ENCODE measurements at places on chromosomes 6 and 20.

DNA sequence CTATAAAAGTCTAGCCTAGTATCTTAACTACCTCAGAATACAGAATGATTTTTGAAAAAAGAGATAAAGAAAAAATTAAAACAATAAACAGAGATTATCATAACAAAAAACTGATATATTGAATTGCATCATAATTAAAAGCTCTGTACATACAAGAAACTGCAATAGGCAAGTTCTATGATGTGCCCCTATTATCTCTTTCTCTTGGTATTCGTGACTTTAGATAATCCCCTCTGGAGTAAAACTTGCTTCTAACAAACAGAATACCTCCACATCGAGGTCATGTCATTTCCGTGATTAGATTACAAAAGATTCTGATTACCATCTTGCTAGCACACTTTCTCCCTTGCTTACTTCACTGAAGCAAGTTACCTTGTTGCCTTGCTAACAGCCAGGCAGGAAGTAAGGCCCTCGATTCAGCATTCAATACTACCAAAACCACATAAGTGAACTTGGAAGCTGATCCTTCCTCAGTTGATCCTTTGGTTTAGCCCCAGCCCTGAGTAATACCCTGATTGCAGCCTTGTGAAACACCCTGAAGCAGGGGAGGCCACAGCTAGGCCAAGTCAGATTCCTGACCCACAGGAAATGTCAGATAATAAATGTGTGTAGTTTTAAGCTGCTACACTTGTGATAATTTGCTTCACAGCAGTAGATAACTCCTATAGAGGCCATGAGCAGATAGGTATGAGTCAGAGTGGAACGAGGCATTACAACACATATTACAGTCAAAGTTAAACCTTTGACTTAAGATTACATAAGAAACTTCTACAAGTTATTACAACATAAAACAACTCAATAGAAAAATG, 53.7 kb upstream of the TMX4 start:
- DNase-seq = peak; percentile 10

DNA sequence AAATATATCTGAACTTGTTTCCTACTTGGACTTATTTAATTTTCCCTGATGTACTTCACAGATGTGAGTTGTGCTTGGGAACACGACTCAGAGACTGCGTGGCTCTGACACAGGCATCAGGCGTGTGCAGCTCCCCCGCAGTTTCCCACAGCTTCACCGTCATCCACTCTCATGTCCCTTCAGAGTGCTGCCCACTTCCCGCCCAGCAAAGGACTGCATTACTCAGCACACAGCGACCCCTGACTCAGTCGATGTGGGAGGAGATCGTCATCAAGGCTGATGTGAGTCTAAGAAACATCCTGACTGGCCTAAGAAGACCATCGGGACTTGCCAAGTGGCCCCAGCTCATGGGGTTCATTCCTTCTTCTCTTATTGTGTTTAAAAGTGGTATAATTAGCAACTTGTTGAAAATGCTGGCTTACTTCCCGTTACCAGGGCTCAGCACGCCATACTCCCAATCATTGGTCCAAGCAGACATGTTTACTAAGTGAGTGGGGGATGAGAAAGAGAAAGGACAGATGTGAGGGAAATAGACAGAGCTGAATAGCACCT, 539.4 kb upstream of the JARID2 start:
- no peak for DNase-seq

- DNase-seq = no peak
Observed at GRCh38 chr6:37550191-37550831, 50.6 kb upstream of the CCDC167 start.

GRCh38 chr6:85449388-85449817, 480 bp upstream of the NT5E start:
- peak; percentile 24 for DNase-seq

DNA sequence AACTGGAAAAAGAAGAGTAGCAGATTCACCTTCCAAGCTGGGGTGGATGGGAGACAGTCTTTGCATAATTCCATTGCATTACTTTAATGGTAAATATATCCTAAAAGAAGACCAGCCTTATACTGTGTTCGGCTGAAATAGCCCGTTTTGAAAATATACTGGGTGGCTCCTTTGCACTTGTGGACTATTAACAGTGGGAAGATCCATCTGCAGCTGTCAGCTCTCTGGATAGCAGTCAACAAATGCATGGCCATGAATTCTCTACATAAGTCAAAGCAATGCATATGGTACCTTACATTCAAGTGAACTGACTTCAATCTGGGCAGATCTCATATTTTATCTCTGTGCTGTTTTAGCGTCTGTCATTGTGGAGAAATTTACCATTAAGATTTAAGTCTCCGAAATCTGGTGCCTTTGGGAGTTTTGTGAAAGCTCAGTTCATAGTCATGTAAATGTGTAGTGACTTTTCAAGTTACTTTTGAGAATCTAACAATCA, 400.6 kb upstream of the RNF217 start:
- no peak for DNase-seq

- no peak for DNase-seq
Observed at GRCh38 chr6:8337147-8337546, 98.2 kb downstream of the SLC35B3 start.

- no peak for DNase-seq
Observed at GRCh38 chr6:82072751-82073150, 174.8 kb downstream of the IBTK start.

DNA sequence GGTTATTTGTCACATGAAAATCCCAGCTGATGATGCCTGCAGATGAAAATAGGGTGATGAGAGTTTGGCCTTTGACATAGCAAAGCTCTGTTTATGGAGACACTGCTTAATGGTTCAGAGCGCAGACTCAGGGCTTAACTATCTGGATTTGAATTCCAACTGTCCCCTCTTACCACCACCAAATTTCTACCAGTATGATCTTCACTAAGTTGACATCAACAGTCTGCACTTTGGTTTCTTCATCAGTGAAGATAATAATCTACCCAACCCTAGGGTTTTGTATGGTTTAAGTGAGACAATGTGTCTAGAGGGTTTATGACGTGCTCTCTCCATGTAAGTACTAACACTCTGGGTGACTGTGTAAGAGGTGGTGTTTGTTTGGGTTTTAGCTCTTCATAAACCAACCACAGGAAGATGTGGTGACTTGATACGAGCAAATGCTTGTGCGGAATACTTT, 151.4 kb upstream of the TNFAIP3 start:
- peak; percentile 96 for DNase-seq

DNA sequence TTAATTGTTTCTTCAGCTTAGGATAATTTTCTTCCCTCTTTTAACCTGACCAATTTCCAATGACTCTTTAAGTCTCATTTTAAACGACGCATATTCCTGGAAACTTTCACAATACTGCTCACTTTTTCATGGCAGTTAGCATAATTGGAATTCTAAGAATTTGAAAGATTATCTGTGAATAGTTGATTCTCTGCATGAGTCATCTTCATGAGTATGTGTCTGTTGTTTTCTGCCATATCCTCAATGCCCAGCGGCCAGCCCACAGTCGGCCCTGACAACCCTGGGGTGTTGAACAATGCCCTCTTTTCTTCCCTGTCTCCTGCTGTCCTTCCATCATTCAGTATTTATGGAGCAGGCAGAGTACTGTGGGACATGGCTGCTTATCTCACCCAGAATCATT, 554.2 kb downstream of the CDH26 start:
- DNase-seq = no peak

GRCh38 chr6:148827416-148828045, 80.7 kb downstream of the UST start:
- no peak for DNase-seq

GRCh38 chr20:3199976-3200755, 4.3 kb downstream of the DDRGK1 start:
- DNase-seq = no peak

DNA sequence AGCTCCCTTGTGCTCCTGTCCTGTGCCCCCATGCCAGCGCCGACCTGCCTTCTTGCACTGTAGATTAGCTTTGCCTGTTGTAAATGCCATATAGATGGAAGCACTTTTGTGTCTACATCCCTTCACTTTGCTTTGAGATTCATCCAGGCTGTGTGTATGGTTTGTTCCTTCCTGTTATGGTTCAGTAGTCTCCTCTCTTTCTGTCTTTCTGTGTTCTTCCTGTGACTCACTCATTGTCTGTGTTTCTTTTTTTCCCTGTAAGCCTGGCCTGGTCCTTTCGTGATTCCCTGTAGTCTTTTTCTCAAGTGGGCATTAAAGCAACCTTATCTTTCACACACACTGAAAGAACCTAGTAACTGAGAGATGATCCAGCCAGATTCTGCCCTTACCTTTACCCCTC, 66.6 kb downstream of the JARID2 start:
- DNase-seq = no peak

DNA sequence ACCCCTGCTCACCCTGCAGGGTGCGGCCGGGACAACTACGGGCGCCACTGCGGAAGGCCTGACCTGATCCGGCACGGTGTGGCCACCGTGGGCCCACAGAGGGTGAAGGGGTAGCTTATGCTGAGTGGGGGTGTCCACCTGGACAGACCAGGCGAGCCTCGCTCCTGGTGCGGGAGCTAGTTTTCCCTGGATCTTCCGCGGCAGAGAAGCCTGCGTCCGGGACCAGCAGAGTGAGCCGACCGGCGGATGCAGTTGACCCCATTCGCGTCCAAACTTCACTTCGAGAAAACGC, 38.2 kb downstream of the NCR2 start:
- no peak for DNase-seq

DNA sequence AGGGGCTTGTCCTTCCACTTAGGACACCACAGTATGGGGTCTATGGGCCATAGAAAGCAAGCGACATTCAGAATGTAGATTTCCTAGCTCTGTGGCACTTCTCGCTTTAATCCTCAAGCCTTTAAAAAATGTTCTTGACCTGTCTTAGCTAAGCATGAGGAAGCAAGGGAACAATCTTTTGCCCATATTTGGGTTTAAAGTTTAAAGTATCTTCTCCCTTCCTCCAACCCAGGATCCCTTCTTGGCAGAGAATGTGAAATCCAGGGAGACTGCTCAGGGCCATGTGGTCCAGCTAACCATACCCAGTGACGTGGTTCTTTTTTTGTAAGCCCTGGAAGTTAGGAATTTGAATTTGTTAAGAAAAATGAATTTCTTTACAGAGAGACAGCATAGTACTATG, 289.9 kb downstream of the BTBD9 start:
- DNase-seq = no peak

GRCh38 chr6:133886104-133886775, 2.7 kb upstream of the TCF21 start:
- no peak for DNase-seq

- DNase-seq = no peak
Observed at GRCh38 chr6:4640139-4640538, 136.1 kb upstream of the CDYL start.

GRCh38 chr20:48772183-48772976, 55.4 kb downstream of the PREX1 start:
- DNase-seq = no peak

GRCh38 chr20:40144581-40144980, 544.5 kb downstream of the MAFB start:
- DNase-seq = no peak

DNA sequence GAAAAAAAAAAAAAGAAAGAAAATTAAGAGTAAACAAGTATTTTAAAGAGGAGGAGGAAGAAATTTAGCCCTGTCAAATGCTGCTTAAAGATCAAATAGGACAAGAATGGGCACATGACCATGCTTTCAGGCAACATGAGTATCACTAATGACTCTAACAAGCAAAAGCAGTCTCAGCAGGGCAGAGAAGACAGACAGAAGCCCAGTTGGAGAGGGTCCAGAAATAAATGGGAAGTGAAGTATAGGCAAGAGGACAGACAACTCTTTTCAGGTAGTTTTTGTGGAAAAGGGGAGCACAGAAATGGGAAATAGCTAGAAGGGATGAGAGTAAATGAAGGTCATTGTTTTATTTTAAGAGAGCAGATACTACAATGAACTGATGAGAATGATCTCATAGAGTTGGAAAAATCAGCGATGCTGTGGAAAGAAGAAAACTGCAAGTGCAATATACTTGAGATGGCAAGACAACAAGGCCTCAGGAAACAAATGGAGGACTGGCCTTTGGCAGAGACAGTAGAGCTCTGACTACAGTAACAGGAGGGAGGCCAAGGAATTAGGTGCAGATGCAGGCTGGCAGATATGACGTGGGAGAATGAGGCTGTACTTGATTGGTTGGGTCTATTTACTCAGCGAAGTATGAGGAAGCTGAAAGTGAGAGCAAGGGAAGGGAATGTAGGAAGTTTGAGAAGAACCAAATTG, 40.3 kb downstream of the KIF6 start:
- DNase-seq = no peak

GRCh38 chr6:132567566-132567965, 2.6 kb upstream of the TAAR6 start:
- no peak for DNase-seq

DNA sequence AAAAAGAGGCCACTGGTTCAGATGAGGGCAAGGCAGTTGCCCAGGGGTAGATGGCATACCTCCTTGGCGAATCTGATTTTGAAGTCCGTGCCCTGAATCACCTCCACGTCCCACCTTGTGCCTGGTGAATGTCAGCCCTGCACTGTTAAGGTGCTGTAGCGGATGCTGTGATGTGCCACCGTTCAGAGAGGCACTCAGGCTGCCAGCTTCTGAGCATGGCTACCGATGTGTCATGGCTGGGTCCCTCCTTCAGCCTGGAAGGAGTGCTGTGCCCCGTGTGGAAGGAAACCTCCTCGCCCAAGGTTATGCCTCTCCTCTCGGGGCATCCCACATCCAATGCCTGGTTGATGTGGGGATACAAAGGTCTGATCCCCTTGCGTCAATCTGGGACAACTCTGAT, 43.6 kb downstream of the UST start:
- no peak for DNase-seq

GRCh38 chr6:53645859-53646258, 19.7 kb downstream of the KLHL31 start:
- DNase-seq = no peak

- DNase-seq = no peak
Observed at GRCh38 chr6:126056355-126057004, 70.1 kb downstream of the TRMT11 start.

DNA sequence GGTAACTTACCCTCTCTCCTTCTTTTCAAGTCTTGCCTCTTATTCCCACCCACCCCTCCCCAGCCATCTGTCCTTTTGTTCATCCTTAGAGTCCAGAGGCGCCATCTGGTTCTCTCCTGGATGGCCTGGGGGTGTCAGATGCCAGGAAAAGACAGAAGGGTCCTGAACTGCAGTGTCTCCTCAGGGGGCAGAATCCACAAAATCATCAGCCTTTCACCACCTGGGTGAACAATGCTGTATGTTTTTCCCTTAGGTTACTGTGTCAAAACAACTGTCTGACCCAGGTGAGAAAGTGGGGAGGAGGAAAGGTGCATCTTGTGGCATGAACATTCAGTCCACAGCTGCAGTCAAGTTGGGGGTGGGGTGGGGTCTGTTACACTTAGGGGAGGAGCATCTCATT, 47.9 kb upstream of the FYN start:
- no peak for DNase-seq

- DNase-seq = no peak
Observed at GRCh38 chr6:68343901-68344300, 291.2 kb upstream of the ADGRB3 start.

DNA sequence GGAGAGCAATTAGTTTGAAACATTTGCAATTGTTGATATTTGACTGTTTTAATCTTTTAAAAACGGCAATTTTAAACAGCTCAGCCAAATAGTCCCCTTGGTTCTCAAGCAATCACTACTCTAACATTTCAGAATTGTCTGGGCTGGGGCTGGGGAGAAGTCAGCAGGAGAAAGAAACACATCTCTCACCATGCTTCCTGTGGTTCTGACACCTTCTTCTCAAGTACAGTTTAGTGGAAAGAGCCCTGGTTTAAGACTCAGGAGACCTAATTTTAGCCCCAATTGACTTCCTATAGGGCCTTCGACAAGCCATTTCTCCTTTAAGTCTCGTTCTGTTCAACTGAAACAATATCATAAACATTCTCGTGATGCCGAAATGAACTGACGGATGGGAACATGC, 168.4 kb upstream of the CDYL start:
- DNase-seq = peak; percentile 29

Data from CD4-positive, alpha-beta T cell treated with Interleukin-4 for 4 hours (primary cell).